ENCODE measurements at places on chromosomes 5 and 9. TPM values are rescaled to one million over a fixed set of nuclear protein-coding genes. Genes with fewer than 3 reads are reported as not detected.
A peak's percentile ranks its signal among the peaks of the same experiment; 100 is the strongest.

- no peaks in the 10 kb centered on the region for H3K27me3 ChIP-seq
- H3K4me3 ChIP-seq: no peak overlapping the region
- no peaks in the 10 kb centered on the region for H3K36me3 ChIP-seq
- no peaks in the 10 kb centered on the region for H3K4me1 ChIP-seq
- no peak overlapping the region for H3K27ac ChIP-seq
Observed at GRCh38 chr9:133054966-133055365, 6.8 kb upstream of the CEL start.

GRCh38 chr9:114288193-114289091 lies 34.5 kb upstream of the ORM1 start:
- H3K36me3 ChIP-seq: no peaks in the 10 kb centered on the region
- H3K4me3 ChIP-seq: no peak overlapping the region
- no peak overlapping the region for H3K27ac ChIP-seq
- H3K27me3 ChIP-seq: no peaks in the 10 kb centered on the region
- no peaks in the 10 kb centered on the region for H3K4me1 ChIP-seq
- DNase-seq: peak; percentile 12

- no peaks in the 10 kb centered on the region for H3K4me1 ChIP-seq
- H3K4me3 ChIP-seq: no peak overlapping the region
- H3K36me3 ChIP-seq: no peaks in the 10 kb centered on the region
Observed at GRCh38 chr9:79447762-79448161, 124.0 kb upstream of the TLE4 start.

The PDE8B gene
- 6.0 TPM for total RNA-seq

DNA sequence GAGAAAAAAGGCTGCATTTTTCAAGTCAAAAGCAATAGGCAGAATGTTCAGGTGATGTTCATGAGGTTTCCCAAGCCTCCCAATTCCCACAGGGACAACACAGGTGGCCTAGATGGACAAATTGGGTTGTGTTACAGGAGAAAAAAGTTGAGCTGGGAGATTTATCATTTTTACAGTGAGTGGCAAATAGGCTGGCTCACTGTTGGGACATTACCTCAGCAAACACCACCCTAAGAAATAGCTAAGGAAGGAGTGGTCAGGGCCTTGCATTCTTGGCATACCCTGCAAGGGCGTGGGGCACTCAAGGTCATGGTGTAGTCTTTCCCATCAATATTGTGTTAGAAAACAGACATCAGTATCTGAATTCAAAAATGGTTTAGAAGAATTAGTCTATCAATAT lies 23.3 kb upstream of the CPLANE1 start:
- no peak for DNase-seq
- H3K27ac ChIP-seq: no peak overlapping the region
- H3K27me3 ChIP-seq: no peaks in the 10 kb centered on the region
- H3K36me3 ChIP-seq: no peaks in the 10 kb centered on the region
- no peak overlapping the region for H3K4me3 ChIP-seq
- no peaks in the 10 kb centered on the region for H3K4me1 ChIP-seq
